ENCODE measurements at places on chromosomes 4 and X.

- no peak for DNase-seq
These were observed 854.2 kb downstream of the CENPC start for GRCh38 chr4:66691101-66691500.

- no peak for DNase-seq
These were observed 74.4 kb downstream of the PDLIM5 start for GRCh38 chr4:94525993-94526728.

DNA sequence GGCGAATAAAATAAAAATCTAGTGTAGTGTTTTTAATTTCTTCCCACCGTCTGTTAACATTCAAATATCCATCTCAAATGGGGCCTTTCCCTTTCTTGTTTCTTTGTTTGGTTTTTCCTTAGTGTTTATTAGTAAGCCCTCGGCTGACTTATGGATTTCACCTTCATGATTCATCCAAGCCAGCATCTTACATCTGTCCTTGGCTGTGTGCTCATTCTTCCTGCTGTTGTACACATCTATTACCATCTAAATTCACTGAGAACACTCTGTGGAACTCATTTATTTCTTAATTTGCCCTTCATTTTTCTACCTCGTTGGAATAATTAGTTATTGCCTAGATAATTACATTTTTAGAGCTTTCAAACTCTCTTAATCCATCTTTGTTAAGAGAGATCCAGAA is 84.9 kb downstream of the SPCS3 start:
- no peak for DNase-seq

- DNase-seq = no peak
These were observed 56.4 kb upstream of the DDX60 start for GRCh38 chr4:168374772-168375523.

DNA sequence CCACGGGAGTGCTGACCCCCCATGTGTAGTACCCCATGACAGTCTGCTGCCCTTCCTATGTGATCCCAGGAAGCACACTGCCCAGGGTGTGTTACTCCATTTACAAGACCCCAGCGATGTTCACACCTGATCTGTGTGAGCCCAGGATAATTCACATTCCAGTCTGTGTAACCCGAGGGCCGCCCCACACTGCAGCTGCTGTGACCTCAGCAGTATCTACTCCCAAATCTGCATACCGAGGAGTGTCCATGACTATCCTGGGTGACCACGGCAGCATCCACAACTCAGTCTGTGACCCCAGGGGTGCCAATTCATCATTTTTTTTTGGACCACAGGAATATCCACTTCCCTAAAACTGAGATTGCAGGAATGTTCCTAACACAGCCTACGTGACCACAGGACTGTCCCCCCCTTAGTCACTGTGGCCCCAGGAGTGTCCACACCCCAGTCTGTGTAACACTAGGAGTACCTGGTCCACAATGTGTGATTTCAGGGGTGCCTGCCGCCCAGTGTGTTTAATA is 7.8 kb upstream of the GLOD5 start:
- DNase-seq = no peak

DNA sequence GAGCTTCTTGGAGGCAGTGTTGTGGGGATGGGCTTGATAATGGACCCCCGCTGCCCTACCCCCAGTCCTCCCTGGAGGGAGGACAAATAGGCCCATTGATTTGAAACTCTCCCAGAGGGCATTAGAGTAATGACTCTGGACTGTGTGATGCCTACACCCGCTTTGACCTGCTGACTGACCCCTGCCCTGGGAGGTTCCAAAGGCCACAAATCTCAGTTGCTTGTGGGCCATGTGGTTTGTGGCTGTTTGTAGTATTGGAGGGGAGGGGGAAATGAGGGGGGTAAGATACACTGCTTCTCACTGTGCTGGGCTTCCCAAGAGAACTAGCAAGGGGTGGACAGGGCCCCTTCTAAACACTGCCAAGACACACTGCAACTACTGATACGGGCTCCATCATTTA is 27.6 kb upstream of the BCORL1 start:
- no peak for DNase-seq

DNA sequence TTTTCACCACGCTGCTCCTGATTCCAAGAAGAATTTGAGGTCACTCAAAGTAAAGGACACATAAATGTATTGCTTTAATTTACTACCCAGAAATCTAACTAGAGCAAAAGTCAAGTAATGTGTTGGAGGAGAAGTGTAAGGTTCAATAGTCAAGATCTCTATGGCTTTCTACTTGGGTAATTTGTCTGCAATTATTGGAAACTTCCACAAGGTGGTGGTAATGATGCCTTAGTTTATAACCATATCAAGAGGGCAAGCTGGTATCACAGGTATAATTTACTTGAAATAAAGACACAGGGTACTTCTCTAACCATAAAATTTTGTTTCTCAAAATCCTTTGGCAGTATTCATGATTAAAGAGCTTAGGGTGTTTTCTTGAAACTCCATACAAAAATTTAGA is 10.2 kb upstream of the GRIA3 start:
- no peak for DNase-seq

DNA sequence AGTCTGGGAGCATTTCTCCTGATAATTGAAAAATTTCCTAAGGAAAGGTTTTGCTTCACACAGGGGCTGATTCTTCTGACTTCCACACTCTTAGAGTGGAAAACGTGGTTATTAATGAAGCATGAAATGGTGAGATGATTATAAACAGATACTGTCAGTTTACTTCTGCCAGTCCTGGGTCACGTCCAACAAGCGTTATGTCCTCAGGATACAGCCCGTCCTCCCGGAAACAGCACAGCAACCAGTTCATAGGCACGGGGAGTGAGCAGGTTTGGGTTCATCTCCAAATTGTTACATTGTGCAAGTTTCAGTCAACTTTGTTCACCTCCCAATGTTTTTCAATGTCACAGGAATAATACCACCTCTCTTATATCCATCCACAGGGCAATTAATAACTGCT is 98.8 kb downstream of the NPNT start:
- no peak for DNase-seq

GRCh38 chrX:142134533-142134932 is 70.6 kb downstream of the MAGEC2 start:
- no peak for DNase-seq

- peak; percentile 80 for DNase-seq
These were observed 20.2 kb downstream of the WDR1 start for GRCh38 chr4:10096201-10096977.

DNA sequence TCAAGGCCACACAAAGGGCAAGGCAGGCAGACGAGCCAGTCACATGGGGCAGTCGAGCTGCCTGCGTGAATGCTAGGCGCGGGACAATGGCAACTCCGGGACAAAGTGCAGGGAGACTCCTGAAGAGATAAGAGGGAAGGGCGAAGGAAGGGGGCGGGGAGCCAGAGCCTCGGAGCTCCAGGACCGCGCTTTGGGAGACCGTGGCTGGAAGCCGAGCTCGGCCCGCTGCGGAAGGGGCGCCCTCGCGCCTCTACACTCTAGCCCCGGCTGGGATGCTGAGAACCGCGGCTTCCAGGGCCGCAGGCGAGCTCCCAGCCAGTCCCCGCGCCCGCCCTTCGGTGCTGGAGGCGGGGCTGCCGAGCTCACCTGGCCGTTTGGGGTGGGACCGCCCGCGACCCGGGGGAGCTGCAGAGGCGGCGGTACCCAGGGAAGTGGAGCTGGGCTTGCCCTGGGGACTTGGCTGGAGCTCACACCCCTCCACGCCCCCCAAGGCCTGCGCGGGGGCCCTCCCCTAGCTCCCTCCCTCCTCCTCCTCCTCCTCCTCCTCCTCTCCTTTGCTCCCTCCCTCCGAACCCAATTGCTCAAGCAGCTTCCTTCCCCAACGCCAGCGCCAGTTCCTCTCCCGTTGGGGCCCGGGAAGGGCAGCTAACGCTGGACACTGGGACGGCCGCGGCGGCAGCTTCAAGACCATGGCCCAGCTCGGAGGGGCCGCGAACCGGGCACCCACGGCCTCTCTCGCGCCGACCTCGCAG is at the start of gene SOWAHD:
TSS of gene SOWAHD (plus strand) at position 610 of the 752 bp plus-strand sequence. CDS start at position 690, 80 bp downstream.
- no peak for DNase-seq

- DNase-seq = no peak
These were observed 34.4 kb downstream of the HPF1 start for GRCh38 chr4:169723207-169723965.

- no peak for DNase-seq
These were observed 276.3 kb upstream of the DKK2 start for GRCh38 chr4:107312366-107312765.

- peak; percentile 3 for DNase-seq
These were observed 95.3 kb upstream of the EGFL6 start for GRCh38 chrX:13474164-13474516.

DNA sequence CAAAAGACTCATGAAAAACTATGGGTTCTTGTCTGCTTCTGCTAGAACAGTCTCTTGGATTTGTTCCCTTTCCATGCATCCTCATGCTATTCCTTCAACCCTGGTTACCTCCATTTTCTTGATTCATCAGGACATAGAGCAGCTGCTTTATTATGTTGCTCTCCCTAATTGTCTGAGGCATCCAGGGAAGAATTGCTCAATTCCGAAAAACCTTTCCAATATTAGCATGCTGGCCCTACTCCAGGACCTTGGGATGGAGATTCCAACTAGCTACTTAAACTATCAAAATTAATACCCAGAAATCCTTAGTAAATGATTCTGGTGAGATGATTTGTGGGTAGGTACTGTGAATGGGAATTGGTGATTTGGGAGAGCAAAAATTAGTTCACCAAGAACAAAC is 56.6 kb upstream of the FAM47B start:
- no peak for DNase-seq

DNA sequence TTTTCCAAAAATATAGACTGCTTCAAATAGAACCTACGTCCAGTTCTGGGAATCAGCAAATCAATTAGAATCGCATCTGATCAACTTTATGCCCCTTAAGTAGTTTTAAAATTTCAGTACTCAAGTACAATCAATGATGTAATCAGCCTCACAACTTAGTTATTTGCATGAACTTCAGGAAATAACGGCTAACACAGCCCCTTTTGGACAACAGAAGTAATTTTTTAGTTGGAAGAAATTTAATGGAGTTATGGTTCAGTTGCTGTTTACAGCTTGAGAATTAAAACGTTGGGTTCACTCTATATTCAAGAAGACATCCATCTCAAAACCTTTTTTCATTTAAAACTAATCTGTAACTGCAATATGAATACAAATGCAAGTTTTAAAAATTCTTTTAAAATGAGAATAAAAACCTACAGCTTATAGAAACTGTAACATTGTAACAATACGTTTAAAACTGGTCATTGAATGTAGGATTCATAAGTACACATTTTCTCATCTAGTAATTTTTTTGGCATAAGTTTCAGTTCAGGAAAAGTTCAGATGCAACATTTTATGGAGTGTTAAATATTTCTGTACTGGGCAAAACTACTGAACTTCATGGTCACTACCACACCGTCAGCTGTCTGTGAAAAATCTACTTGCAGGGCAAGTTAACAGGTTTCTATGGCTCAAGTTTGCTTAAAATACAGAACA is 956 bp downstream of the TAPT1 start:
- no peak for DNase-seq

DNA sequence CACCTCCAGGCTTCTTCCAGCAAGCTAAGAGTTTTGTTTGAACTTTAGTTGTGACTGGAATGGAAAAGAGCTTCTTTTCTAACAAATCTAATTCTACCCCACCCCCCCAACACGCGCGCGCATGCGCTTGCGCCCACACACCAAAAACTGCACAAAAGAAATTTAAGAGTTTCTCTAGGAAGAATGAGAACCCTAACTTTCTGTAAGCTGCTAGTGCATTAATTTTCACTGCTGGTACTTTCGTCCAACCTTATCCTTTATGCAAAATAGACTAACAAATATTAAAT is 9.0 kb upstream of the INTU start:
- DNase-seq = no peak

DNA sequence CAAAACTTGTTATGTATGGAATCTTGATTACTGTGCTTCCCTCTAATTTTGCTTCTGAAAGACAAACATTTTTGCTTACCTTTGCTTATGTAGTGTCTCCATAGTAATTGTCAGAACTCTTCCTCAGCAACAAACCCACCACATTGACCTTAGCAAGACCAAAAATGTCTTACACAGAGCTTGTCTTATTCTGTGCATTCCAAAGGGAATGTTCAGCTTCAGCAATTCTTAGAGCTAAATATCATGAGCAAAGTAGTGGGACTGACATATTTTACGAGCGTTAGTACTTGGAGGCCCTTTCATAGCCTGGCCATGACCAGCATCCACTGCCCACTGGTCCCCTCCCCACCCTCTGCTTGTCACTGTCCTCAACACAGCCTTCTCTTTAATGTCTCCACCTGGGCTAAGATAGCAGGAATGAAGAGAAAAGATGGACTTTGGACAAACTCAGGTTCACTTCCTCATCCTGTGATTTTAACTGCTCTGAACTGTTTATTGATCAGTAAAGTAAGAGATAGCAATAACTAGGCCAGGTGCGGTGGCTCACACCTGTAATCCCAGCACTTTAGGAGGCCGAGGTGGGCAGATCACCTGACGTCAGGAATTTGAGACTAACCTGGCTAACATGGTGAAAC is 15.5 kb upstream of the SH3D19 start:
- no peak for DNase-seq

DNA sequence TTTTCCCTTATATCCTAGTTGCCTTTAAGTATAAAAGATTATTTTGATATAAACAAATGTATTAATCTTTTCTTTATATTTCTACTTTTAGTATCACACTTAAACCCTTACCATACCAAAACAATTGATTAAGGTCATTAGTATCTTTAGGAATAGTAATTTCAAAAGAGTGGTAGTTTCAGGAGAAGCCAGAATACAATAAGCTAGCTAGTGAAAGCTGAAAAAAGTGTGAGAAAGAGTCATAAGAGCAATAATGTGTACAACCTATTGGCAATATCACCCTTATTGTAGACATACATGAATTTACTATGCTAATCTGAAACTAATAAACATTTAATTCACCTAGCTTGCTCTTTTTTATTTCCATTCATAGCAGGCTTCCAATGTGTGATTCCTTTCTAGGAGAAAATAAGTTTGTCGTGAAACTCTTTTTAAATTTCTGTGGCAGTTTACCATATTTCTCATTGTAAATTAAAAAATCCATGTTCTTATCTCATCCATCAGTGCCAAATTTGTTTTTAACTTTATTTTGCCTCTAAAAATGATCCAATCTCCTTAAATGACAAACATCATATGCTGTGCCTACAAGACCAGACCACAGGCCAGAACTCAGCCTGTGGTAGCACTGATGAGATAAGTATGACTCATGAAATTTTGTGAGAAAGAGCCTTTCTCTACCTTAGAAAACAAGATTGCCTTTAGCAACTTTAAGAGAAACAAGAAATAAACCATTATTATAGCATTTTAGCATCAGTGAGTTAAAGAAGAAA is 8.1 kb downstream of the NEK1 start:
- DNase-seq = no peak

- DNase-seq = no peak
These were observed 41.1 kb downstream of the FRMD7 start for GRCh38 chrX:132086672-132087071.

DNA sequence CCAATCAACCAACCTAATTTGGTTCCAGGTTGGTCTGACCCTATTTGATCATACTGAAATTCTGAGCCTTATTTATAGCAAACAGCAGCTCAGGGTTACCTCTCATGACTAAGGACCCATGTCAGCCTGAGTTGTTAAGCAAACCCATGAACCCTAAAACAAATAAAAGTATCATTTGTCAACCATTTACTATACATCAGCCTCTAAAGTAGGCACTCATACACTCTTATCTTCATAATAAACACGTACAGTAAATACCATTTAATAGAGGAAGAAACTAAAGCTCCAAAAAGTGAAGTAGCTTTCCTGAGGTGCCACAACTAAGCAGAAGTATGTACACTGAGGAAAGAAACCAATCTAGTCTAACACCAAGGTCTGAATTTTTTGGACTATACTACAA is 25.2 kb downstream of the MANBA start:
- no peak for DNase-seq
